ENCODE measurements at places on chromosomes 3 and 15.

DNA sequence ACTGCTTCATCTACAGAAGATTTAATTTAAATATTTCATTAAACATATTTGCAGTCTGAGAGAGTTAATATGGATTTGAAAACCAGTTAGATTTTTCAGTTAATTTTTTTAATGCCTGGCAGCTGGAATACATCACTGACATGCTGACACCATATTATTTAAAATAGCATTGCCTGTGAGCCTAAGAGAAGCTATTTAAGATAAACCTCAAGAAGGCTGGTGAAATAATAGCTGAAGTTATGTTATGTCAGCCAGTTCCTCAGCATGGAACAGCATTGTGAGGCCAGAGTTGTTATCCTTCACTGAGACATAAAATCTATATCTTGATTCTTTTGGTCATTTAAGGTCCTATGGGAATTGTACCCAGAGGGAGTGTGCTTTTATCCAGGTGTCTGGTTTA lies 705.2 kb downstream of the NAALADL2 start:
- DNase-seq = no peak

DNA sequence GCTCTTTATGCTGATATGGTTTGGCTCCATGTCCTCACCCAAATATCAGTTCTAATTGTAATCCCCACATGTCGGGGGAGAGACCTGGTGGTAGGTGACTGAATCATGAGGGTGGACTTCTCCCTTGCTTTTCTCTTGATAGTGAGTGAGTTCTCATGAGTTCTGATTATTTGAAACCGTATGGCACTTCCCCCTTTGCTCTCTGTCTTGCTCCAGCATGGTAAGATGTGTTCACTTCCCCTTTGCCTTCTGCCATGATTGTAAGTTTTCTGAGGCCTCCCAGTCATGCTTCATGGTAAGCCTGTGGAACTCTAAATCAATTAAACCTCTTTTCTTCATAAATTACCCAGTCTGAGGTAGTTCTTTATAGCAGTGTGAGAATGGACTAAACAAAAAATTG lies 107.6 kb downstream of the IMPG2 start:
- DNase-seq = no peak

DNA sequence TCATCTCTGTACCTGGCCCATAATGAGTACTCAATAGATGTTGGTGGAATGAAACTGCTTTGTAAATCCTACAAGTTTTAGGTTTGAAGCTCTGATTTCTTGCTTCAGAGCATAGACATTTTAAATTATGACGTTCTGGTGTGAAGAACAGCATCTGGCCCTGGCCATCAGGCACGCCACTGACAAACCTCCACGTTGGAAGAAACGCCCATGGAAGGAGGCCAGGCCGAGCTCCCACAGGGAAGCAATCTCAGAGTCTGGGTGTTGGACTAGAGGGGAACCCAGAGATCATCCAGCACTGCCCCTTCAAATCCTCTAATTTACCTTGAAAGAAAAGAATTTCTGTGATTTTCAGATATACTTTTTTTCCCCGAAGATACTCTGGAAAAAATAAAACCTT lies 328.1 kb upstream of the RGMA start:
- no peak for DNase-seq

GRCh38 chr3:29324180-29324651 lies 43.3 kb downstream of the RBMS3 start:
- peak; percentile 33 for DNase-seq

- peak; percentile 6 for DNase-seq
Observed at GRCh38 chr3:145490088-145491048, 670.6 kb downstream of the PLOD2 start.

GRCh38 chr3:45127130-45127822 lies 18.9 kb downstream of the CDCP1 start:
- DNase-seq = no peak

DNA sequence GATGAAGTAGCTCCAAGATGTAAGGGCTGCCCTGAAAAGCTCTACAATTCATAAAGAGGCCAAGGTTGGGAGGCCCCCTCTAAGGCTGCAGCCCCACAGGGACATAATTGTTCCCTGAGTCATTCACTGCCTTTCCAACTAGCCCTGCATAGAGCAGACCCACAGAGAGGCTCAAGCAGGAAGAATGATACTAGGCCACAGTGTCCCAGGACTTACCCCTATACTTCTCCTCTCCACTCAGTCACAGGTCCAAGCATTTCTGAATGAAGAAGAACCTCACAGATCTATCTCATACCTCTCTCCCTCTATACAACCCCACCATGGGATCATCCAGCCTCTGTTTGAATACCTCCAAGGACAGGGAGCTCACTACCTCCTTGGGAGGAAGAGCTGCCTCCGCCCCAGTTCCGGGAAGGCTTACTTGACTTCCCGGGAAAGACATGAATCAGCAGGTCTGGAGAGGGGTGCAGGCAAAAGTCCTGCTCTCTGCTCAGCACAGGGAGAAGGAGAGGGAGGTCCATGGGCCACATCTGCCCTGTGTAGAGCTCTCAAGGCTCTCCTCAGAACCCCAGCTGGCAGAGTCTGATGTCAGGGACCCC lies 6.9 kb upstream of the SKIC8 start:
- DNase-seq = no peak

- DNase-seq = no peak
Observed at GRCh38 chr3:69787436-69788168, 48.3 kb downstream of the MITF start.

GRCh38 chr15:100078511-100079220 lies 263.1 kb downstream of the ADAMTS17 start:
- no peak for DNase-seq

GRCh38 chr15:90680371-90680935 lies 36.7 kb upstream of the BLM start:
- no peak for DNase-seq

DNA sequence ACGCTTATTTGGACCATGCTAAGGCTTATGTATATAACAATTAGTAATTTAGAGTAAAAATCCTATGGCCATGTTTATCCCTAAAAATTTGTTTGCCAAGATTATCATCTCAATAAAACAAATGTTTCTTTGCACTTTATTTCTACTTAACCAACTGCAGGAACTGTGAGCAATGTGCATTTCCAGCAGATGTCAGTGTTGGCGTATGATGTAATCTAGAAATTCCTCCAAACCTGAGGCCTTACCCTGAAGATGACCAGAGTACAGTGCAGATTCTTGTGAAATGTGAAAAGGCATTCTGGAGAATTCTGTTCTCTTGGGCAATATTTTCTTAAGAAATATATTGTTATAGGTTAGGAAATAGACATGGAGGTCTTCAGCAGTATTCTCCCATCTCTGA lies 205.9 kb downstream of the MBNL1 start:
- DNase-seq = peak; percentile 43

- no peak for DNase-seq
Observed at GRCh38 chr3:58041826-58042324, 33.7 kb downstream of the FLNB start.

- no peak for DNase-seq
Observed at GRCh38 chr3:117842086-117842485, 1132.5 kb downstream of the TUSC7 start.

DNA sequence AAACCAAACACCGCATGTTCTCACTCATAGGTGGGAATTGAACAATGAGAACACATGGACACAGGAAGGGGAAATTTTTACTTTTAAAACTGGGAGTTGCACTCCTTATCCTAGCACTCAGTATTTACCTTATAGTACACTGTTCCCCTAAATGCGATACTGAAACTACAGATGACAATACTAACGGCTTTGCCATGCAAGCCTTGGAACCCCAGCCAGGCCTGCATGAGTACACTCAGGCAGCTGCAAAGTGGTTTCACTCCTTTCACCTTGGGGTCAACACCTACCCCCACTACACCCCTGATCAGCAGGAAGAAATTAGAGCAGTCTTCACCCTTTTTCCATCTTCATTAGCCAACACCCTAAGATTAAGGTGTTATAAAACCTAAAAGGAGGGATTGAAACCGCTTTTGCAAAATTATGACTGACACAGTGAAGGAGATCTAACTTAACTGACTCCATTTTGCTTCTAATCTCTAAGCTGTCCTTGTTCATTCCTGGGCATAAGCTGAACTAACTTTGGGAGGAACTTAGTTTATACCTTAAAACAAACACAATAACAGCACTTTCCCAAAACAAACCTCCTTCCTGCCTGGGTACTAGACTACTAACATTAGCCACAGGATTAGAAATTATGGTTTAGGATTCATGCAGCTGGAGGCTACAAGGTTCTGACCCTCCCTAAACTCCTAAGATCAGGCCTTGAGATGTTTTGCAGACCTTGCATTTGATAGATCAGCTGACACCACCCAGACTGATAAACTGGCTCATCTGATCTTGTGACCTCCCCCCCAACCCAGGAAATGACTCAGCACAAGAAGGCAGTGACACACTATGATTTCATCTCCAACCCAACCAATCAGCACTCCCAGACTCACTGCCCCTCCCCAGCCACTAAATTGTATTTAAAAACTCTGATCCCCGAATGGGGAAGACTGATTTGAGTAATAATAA lies 452.1 kb upstream of the PPP2R3A start:
- no peak for DNase-seq

DNA sequence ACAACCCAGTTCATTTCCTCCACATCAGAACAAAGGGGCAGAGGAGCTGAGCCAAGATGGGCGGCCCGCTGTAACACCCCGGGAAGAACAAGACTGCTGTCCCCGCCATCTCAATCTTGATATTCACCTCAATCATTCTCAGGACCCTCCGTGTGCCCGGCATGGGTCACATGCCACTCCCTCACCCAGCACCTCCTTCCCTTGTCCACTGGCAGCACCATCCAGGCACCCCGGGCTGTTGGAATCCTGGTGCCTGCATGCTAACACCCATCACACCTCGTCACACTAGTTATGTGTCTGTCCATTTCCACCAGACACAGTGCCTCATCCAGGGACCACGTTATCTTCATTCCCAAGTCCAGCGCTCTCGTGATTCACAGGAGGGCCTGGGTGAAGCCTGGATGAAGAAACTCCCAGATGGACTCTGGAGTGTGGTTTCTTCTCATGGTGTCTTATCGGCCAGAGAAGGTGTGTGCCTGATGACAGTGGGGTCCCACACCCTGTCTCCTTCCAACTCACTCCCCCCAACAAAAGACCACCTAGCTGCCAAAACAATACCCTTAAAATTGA lies 16.7 kb downstream of the MEGF11 start:
- no peak for DNase-seq

- DNase-seq = no peak
Observed at GRCh38 chr3:57184526-57184925, 15.3 kb downstream of the HESX1 start.

GRCh38 chr15:67884009-67884408 lies 44.2 kb upstream of the RNU6-1 start:
- DNase-seq = no peak

DNA sequence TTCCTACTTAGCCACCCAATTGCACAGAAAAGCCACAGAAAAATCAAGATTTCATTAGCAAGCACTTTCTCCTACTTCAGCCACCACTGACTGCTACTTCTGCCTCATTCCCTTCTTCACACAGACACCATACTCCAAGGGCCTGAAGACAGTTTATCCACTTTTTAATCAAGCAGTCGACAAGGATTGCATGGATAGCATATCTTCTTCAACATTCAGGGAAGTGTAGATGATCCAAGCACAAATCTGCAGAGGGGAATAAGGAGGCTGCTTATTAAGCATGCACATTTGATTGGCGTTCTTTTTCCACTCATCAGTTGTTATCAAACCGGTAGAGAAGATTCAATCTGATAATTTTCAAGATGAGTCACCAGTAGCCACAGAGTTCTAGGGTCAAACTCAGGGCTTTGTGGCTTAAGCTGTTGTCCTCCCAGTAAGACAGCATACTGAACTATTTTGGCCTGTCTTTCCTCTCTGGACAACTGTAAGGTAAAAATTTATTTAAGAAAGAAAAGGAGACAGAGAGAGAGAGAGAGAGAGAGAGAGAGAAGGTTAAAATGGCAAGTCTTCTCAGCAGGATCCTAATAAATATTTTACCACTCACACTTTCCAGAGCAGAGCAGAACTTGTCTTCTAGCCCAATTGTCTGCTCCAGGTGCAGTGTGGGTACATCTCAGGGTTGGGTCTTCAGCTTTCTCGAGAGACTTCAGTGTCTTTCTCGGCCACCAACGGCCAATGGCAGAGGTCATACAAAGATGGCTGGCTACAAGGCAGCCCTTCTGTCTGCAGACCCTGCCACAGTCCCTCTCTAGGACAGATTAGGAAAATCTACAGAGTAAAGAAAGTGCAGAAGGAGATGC lies 80.6 kb upstream of the BHLHE40 start:
- no peak for DNase-seq

DNA sequence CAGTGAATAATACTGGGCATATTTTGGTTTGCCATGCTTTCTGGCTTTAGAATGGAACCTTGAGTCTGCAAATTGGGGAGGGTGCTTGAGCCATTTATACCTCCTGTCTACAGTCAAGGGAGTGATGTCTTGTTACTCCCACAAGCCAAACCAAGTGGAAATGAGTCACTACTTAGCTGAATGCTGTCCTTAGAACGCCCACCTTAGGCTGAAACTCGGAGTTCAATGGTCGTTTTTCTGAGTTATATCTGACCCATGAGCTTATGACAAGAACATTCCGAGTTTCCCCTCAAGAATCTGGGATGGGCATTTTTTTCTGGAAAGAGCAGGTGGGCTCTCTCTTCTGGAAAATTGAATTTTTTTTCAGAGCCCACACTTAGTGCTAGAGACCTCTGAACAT lies 17.4 kb upstream of the CLDN18 start:
- no peak for DNase-seq

DNA sequence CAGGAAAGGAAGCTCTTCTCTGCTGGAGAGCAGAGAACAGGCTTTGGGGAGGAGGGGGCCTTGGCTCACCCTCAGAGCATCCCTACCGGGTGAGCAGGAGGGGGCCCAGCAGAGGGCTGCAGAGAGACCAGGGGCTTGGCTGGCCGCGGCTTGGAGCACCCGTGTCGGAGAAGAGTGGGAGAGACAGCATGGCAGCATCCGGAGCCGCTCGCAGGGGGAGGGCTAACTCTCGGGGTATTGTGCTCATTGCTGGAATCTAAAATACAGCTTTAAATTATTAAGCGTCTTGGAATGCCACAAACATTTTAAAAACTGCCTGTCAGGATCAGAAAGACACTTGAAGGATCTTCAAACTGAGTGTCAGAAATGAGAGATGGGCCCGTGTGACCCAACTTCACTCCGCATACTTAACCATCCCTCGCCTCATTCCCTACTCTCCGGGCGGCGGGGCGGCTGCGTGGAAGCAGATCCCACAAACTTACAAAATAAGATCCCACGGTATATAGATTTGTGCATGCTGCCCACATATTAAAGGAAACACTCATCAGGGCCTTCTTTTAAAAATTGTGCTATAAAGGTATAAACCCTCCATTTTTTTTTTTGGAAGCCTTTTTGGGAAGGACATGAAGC lies 53.9 kb downstream of the EIF4E3 start:
- DNase-seq = no peak

GRCh38 chr3:13135251-13135810 lies 62.1 kb upstream of the IQSEC1 start:
- DNase-seq = peak; percentile 18

- DNase-seq = no peak
Observed at GRCh38 chr3:122590610-122591009, 13.2 kb downstream of the PARP15 start.
